ENCODE measurements at places on chromosomes 12 and 14.

DNA sequence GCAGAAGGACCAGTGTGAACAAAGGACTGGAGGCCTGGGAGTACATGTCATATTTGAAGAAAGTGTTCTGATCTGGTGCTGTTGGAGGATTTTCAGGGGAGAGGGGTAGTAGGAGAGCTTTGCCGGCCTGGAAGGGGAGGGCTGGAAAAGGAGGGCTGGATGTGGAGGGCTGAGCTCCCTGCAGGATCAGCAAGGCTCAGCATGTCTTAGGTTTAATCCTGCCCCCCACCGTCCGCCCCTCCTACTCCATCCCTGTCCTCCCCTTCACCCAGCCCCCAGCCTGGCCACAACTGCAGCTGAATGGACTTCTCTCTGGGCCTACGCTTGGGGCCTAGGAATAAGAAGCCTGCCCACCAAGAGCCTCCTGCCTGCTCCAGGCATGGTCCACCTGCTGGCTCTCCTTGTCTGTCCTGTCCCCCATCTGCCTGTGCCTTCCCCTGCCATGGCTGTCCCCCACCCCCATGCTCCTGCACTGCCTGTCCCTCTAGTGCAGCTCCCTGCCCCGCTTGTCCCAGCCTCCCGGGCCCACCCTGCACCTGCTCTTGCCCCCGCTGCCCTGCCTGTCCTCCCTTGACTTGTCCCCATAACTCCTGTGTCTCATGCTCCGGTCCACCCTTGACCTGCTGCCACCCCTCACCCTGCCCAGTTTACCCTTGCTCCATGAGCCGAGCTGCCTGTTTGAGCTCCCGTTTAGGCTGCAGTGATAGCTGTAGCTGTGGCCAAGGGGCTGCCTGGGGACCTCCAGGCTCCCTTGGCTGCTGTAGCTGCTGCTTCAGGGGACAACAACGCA, 9.8 kb upstream of the RARG start:
- DNase-seq = no peak

GRCh38 chr14:68756734-68757133, 36.1 kb downstream of the ZFP36L1 start:
- no peak for DNase-seq

GRCh38 chr12:20525064-20525610, 156.8 kb downstream of the PDE3A start:
- DNase-seq = no peak

DNA sequence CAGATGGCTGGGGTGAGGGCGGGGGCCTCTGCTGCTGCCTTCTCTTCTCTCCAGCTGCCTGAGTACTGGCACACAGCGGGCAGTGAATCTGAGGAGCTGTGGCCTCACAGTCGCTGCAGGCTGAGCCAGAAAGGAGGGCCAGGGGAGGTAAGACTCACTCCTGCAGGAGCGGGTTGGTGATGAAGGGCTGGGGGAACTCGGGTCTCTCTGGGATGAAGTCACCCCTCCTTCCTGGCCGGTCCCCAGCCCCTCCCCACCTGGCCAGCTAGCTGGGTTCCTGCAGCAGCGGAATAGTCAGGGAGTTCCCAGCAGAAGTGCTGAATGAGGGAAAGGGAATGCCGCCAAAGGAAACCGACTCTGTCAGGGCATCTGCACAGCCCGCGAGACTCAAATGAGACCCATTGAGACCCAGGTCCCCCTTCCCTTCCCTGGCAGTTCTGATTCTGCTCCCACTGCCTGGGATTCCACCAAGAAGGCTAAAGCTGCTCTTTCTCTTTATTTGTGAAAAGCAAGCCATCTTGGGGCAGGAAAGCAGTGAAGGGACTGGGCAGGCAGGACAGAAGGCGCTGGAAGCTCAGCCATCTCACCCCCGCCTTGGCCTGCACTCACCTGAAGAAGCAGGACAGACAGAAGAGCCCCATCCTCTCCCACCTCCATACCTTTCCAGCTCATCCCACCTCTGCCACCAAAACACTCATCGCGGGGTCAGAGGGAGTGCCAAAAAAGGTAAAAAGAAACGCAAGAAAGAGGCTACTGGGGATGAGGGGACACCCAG, 5.3 kb downstream of the NGB start:
- no peak for DNase-seq

DNA sequence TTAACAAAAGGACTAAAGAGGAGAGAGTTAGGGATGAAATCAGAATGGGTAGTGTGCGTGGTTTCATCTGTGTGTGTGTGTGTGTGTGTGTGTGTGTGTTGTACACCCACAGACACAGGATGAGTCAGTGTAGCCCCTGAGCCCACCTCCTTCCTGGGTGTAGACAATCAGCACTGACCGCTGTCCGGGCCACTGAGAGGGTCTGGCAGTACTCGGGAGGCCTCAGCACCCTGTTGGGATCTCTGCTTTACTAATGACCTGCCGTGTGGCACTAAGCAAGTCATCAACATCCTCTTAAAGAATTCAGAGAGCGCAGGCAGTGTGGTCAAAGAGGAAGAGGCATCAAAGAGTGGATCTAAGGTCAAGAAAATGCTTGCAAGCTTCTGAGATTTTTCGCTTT, 112.6 kb downstream of the PRMT8 start:
- no peak for DNase-seq

DNA sequence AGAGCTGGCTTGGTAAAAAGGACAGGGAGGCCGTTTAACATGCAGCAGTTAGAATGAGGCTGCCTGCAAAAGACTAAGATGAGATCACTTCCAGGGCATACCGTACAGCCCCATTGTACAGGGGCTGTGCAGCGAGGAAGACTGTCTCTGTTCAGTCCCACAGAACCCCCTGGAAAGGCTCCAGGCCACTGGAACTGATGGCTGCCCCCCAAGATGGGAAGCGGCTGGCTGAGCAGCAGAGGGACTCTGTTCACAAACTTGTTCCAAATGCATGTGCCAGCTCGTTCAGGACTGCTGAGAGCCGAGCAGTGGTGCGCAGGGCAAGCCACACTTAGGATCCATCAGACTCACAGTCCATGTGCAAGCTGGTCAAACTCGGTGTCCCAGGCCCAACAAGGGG, 82.9 kb downstream of the CHGA start:
- no peak for DNase-seq

- DNase-seq = no peak
These were observed 25.0 kb downstream of the SYNDIG1L start for GRCh38 chr14:74400919-74401503.

GRCh38 chr14:68522510-68523325, 270.1 kb downstream of the ZFP36L1 start:
- peak; percentile 72 for DNase-seq

- DNase-seq = no peak
These were observed 8.9 kb downstream of the IKZF4 start for GRCh38 chr12:56029666-56030293.

DNA sequence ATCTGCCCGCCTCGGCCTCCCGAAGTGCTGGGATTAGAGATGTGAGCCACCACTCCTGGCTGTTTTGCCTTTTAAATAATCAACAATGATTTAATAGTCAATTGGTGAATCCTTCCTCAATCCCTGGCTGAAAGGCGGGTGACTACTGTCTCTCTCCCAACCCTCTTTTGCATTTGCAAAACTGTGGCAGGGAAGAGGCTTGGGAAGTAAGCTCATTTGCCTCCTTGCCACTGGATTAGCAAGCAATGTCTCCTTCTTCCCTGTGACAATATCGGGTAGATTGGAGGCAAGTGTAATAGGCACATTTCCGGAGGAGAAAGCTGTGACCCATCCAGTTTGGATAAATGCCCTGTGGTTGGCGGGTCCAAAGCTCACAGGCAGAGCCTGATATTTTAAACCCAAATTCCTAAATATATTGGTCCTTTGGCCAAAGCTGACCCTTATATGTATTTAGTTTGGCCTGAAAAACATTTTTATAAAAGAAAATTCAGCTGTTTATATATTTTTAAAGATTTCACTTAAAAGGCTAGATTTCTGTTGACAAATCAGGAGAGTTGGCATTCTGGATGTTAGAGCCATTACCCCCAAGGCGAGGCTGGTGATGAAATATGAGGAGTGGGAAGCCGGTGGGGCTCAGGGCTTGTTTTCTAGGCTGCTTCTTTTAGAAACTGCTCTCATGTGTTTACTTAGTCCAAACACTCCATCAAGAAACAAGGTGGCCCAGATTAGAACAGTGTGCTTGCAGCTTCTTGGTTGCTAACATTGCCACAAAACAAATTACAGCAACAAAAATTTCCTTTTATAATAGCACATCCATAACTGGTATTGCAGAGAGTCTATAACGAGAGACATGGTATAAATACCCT, 646.9 kb upstream of the TMEM132C start:
- no peak for DNase-seq

DNA sequence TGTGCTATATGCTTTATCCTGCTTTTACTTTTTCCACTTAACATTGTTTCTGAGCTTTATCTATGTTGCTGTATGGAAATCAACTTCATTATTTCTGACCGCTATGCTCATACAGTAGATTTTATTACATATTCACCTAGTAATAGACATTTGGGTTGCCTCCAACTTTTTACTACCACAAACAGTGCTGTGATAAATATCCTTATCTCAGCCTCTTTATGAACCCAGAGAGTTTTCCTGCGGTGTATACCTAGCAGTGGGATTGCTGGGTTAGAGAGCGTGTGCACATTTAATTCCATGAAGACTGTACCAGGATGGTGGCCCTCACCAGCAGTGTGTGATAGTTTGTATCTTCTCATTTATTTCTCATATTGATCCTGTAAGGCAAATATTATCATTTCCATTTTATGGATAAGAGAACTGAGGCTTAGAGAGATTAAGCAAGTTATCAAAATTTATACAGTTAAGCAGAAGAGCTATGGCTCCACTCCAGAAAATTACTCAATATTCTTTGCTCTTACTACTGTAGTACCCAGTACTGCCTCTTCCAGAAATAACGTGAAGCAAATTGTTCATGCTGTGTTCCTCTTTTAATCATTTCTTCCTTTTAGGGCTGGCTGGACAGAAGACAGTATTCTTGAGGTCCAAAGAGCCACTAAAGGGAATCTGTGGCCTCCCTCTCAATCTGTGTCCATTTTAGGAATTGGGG, 26.3 kb upstream of the CISTR start:
- DNase-seq = no peak

DNA sequence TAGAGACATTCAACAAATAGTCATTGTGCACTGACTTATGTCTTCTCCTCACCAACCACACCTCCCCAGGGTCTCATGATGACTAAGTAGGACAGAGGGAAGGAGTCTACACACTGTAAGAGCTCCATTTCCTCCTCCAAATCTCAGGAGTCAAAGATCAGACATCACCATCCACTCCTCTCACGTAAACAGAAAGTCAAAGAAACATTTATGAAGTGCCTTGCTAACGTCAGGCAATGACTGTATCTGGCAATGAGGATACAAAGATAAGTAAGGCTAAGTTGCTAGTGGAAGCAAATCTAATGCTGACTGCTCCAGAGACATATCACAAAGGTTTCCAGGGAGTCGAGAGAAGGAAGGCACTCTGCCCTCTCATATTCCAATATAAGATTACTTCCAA, 88.9 kb downstream of the SLC2A13 start:
- peak; percentile 9 for DNase-seq

GRCh38 chr12:66683822-66684221, 4.9 kb upstream of the GRIP1 start:
- DNase-seq = no peak

GRCh38 chr14:89635615-89636014, 218.6 kb upstream of the FOXN3 start:
- no peak for DNase-seq

GRCh38 chr12:26471560-26471959, 276.2 kb downstream of the SSPN start:
- no peak for DNase-seq

GRCh38 chr12:32482226-32482625, 82.9 kb downstream of the FGD4 start:
- no peak for DNase-seq

DNA sequence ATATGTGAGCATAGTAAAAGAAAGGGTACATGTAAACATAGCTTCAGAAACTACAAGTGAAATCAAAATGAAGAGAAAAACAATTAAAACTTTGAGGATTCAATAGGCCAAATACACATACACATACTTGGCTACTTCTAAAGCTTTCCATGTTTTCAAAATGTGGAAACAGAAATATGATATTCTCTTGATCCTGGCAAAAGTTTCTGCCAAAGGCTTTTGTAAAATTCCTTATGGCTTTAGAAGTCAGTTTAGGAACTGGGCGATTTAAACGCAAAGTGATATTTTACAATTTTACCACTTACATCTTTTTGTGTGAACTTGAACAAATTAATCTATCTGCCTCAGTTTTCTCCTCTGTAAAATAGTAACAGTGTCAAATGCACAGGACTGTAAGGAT, 756.4 kb downstream of the C12orf50 start:
- DNase-seq = no peak

- no peak for DNase-seq
These were observed 144.0 kb downstream of the RAD51B start for GRCh38 chr14:67963545-67963944.

DNA sequence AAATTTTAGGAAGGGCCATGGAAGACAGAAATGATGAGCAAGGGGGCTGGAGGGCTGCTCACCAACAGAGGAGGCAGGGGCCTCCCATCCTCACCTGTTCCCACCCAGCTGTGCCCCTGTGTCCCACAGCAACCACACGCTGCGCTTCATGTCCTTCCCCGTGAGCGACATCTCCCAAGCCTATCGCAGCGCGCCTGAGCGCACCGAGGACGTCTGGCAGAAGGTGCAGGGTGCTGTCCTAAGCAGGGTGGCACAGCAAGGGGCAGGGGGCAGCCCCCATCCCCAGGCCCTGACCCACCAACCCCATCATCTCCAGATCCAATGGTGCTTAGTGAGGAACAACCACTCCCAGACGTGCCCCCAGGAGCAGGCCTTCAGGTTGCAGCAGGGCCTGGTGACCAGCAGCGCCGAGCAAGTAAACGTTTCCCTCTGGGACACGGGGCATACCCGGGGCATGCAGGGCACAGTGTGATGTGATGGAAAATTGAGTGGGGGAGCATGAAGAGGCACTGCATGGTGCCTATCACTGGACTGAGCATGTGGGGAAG, 8.1 kb downstream of the CARMIL3 start:
- no peak for DNase-seq

- DNase-seq = no peak
These were observed 223.4 kb upstream of the AMIGO2 start for GRCh38 chr12:47303207-47303606.

GRCh38 chr14:104803280-104803911, 2.5 kb downstream of the ZBTB42 start:
- DNase-seq = no peak

DNA sequence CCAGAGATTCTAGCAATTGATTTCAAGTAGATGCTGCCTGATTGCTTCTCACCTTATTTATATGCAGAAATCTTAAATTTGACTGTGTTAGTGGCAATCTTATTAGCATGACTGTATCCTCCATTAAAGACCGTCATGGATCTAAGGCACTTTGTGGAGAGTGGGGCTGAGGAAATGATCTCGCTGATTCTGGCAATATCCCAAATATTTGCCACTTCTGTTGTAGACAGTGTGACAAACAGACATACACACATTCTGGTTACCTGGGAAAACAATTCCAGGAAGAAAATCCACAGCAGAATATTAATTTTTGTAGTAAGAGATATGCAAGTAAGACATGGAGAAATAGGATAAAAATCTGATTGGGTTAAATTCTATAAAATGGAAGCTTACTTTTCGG, 269.0 kb upstream of the G2E3 start:
- no peak for DNase-seq

All from fibroblast of skin of left quadriceps (primary cell).